ENCODE measurements at places on chromosomes 7 and 10.

- peak; percentile 59 for DNase-seq
Observed at GRCh38 chr7:67484244-67484751, 487.7 kb downstream of the TYW1 start.

DNA sequence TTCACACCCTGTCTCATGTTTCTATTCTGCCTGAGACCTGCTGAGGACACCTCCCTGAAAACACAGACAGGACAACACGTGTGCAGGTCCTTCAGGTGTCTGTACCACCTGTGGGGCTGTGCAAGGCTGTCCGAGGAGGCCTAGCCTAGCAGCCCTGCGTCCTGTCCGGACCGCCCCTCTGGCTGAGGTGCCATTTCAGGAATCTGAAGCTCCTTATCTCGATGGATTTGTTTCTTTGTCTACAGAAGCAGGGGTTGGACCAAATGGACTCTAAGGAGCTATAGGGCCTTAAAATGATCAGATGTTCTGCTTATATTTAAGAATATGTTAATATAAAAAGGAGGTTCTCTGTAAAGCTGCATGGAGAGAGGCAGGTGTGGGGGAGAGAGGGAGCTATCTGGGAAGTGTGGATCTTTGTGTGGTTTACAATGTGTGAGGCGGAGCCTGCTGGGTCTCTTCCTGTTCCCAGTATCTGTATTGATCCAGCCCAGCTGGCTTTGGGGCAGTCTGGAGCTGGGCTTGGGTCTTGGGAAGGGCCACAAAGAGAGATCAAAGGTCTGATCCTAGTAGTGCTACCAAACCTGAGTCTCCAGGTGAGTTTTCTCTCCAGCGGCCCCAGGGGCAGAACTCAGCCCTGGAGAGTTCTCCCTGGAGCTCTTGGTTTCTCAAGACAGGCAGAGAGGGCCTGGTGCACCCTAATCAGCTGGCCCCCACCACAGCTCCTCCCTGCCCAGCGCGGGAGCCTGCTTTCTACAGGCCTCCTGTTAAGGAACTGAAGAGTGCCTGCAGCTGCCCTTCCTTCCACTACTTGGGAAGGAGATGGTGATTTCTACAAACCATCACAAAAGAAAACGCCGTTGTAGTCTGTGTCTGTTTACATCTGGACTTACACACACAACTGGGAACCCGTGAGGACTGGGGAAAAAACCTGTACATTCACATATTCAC lies 3.4 kb upstream of the MNX1 start:
- DNase-seq = no peak

- DNase-seq = no peak
Observed at GRCh38 chr7:116317907-116318306, 107.6 kb downstream of the TES start.

GRCh38 chr10:51468424-51468823 lies 231.0 kb downstream of the CSTF2T start:
- no peak for DNase-seq

DNA sequence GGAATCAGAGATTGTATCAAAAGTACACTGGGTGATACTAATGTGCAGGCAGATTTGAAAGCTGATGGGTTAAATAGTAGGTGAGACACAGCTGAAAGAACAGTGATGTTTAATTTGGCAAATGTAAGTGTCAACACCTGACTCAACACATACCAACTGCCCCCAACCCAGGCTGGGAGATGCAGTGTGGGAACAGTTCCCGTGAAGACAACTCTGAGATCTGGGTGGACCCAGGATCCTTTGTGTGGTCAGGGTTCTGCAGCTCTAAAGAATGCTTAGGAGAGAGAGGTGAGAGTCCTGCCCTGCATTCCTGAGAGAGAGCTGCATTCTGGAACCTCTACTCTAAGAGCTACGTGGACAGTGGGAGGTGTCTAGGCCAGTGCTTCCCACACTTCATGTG lies 479.7 kb downstream of the RPS24 start:
- no peak for DNase-seq

DNA sequence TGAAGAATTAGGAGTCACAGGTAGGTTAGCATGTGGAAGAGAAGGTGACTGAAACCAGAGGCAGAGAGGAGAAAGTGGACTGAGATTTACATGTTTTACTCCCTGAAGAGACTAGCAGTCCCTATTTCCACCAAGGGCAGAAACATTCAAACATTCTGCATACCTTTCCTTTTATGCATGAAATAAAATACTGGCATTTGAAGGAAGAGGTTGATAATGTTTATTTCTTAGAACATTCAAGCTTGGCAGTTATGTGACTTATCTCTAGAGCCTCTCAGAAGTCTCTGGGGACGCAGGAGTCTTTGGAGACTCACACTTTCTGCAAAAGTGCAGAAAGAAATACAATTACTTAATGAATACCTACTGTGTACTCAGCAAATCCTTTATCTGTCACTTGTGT lies 507.1 kb upstream of the C7orf33 start:
- no peak for DNase-seq

DNA sequence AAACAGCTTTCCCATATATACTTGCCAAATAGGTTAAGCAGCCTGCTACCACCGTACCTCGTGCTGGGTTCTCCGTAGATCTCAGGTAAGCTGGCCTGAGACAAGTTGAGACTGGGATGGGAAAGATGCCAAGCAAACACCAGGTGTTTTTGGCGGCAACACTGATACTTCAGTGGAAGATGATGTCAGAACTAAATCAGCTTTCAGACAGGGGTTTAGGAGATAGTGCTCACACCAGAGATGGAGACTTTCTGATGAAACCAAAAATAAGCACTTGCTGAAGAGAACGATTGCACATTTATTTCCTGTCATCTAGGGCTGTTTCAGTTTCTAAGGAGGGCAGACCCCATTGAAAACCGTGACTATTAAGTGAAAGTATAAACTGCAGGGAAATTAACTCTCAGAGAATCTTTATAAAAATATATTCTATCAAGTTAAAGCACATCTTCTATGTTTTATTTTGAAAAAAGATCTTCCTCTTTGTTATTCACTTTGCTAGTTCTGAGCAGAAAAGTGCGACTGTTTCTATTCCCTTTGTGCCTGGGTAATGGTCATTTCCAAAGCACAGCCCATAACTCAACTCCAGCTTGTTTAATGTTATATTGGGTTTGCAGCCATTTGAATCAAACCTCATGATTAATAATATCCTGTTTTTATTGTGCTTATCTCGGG lies 149.9 kb downstream of the CPED1 start:
- DNase-seq = no peak

GRCh38 chr10:32446536-32447406 lies 831 bp downstream of the CCDC7 start:
- DNase-seq = no peak

DNA sequence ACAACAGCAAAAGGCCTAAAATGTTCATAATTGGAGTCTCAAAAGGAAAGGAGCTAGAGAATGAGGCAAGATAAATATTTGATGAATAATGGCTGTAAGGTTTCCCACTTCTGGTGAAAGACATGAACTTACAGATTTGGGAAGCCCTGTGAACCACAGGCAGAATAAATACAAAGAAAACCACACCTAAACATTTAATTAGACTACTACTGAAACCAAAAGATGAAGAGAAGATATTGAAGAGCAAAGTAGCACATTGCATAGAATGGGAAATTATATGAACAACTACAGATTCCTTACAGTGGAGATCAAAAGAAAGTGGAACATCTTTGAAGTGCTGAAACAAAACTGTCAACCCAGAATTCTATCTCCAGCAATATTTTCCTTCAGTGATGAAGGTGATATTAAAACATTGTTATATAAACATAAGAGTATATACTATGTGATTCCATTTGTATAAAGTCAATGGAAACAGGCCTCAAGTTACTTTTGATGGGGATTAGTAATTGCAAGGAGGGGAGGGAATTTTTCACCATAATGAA lies 191.3 kb upstream of the KAT6B start:
- DNase-seq = no peak

GRCh38 chr7:85897967-85898366 lies 711.1 kb upstream of the SEMA3D start:
- no peak for DNase-seq

- DNase-seq = no peak
Observed at GRCh38 chr7:136006208-136006607, 29.0 kb upstream of the MTPN start.

DNA sequence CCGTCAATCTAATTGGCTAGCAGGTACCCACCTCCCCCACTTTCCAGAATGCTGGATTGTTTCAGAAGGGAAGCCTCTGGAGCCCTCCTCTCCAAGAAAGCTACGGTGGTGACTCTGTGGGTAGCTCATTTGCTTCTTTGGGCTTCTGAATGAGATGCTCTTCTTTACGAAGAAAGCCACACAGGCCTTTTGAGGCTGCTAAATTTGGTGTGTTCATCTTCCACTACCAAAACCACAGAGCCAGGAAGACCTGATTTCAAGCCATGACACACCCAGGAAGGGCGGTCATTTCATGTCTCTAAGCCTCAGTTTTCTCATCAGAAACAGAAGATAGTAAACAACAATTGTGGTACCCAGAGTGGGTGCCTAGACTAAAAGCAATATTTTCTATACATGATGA lies 901.2 kb downstream of the KCNMA1 start:
- DNase-seq = no peak

GRCh38 chr10:38102880-38103279 lies 8.7 kb downstream of the ZNF37A start:
- DNase-seq = no peak

DNA sequence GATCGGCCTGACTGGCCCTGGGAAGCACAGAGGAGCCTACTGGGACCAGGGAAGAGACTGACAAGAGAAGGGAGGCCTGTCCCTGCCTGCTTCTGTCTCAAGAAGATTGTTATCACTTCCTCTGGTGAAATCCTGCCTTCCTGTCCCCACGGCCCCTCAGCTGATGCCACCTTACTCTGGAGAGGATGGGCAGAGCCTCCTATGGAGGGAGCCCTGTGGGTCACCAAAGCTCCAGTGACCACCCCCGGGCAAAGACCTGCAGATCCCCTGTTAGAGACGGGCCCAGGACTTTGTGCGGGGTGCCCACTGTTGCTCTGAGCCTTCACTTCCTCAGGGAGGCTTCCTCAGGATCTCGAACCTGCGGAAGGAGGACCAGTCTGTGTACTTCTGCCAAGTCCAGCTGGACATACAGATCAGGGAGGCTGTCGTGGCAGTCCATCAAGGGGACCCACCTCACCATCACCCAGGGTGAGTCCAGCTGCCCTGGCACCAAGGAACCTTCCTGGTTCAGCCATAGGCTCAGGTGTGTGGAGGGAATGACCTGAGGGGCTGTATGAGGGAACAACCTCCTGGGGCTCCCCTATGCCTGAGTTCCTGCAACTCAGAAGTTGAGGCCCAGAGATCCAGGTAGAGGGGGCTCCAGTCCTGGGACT lies 1.4 kb upstream of the PILRB start:
- DNase-seq = no peak

DNA sequence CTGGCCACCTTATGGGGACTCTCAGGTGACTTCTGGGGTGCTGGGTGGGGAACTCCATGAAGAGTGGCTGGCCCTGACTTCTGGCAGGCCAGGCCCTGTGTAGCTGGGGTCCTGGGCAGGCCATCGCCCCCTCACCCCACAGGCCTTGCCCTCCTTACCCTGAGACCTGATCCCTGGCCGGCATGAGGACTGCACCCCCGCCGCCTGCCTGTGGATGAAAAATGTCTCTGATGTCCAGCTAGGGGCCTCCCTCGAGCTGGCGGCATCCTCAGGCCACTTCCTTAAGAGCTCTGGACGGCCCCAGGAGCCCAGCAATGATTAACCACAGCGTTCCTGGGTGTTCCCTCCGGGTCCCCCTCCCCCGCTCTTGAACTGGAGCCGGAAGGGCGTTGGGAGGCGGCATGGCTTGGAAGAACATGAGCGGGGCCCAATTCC lies 31.8 kb upstream of the SHH start:
- DNase-seq = no peak

DNA sequence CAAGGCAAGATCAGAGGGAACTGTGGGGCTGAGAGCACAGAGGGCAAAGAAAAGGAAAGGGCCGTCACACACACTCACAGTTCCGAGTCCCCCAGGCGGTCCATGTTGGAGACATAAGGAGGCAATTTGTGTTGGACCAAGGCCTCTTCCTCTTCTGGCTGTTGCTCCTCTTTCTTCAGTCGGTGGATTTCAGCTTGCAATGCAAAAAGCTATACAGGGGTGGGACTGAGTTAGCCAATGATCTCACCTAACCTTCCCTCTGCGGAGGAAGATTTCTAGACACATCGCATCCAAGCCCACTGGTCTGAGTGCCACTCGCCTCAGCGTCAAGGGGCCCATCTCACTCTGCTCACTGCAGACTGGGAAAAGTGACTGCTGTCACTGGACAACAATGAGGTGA lies 5.5 kb downstream of the WDR91 start:
- DNase-seq = no peak

DNA sequence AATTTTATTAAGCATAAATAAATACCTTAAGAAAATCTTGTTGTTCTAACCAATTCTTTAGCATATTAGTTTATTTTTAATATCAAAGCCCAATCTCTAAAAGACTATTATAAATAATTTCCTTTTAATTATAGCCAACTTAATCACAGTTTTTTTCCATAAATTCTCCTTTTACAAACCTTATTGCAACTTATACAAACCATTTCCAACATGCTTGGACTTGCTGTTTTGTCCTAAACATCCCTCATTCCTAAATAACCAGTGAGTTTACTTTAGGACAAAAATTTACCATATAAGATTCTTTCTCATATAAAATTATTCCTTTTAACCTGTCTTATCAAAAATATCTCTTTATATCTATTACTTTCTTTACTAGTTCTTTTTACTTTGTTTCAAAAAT lies 25.2 kb upstream of the LSM8 start:
- DNase-seq = no peak

DNA sequence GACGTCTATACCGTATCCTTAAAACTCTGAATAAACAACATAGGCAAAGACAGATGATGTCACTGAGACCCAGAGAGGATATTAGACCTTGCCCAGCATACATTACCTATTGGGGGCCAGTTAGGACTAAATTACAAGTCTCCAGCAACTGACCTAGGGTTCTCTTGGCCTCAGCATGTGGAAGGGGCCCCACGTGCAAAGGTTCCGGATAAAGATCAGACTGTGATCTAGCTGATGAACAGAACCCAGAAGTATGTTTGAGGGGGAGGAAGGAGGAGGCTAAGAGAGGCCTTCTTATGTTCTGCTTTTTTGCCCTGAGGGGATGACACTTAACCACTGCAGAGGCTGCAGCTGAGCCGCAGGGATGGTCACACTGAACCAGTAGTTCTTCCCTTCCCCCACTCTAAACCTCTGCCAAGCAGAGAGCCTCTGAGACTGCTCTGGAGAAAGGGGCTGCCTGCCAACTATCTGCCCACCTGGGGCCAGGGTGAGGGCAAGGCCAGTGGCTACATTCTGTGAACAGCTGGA lies 24.0 kb upstream of the KMT2C start:
- peak; percentile 16 for DNase-seq

GRCh38 chr10:14507176-14507575 lies 176.5 kb upstream of the FRMD4A start:
- no peak for DNase-seq

DNA sequence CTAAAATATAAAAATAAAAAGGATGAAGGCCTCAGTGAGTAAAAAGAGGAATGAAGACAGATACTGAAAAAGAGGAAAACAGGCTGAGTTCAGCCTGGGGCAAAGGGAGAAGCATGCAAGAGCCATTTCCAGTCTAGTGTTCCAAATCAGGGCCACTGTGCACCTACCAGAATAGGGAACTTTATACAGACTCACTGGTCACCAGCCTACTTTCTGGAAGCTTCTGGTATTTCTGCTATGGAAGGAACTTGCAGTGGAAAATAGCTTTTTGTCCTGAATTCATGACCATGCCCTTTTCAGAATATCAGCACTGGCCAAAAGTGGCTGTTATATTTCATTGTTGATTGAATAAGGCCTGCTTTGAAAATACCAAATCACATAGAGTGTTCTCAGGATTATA lies 28.8 kb downstream of the ABRAXAS2 start:
- no peak for DNase-seq

- DNase-seq = no peak
Observed at GRCh38 chr10:113127901-113128283, 177.8 kb downstream of the TCF7L2 start.

- no peak for DNase-seq
Observed at GRCh38 chr10:105908701-105909100, 1255.8 kb downstream of the SORCS1 start.

Data from heart right ventricle (tissue), 16 donors.